ENCODE measurements at places on chromosomes 3 and 15.

GRCh38 chr3:72164635-72164978, 379.7 kb upstream of the PROK2 start:
- DNase-seq, result no peak

DNA sequence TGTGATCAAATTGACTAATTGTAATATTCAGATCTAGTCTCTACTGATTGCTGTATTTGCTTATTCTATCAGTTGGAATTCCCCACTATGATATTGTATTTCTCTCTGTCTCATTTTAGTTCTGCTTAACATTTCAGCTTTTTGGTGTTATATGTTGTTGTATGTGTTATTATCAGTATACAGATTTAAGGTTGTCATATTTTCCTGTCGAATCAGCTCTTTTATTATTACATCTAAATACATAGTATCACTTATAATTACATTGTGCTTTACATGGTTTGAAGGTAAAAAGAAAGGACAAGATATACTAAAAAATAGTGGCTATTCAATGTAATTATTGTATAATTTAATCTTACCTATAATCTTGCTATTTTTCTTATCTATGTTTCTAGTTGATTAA, 207.3 kb downstream of the LRTM1 start:
- no peak for DNase-seq

GRCh38 chr3:189232790-189233189, 61.0 kb downstream of the TPRG1 start:
- no peak for DNase-seq

DNA sequence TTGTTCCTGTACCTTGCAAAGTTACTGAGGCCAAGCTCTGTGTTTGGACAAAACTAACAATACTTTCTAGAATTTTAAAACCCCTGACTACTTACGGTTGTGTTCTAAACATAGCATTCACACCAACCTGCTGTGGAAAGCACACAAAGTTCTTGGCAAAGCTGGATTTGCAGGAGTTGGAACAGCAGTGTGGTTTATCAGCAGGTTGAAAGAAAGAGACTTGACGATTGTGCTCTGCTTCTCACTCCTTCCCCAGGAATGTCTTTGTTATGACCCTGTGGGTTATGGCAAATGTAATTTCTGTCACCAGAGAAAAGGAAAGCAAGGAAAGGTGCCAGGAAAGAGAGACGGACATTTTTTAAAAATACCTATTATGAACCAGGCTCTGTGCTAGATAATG, 165.5 kb upstream of the TGFBR2 start:
- no peak for DNase-seq

DNA sequence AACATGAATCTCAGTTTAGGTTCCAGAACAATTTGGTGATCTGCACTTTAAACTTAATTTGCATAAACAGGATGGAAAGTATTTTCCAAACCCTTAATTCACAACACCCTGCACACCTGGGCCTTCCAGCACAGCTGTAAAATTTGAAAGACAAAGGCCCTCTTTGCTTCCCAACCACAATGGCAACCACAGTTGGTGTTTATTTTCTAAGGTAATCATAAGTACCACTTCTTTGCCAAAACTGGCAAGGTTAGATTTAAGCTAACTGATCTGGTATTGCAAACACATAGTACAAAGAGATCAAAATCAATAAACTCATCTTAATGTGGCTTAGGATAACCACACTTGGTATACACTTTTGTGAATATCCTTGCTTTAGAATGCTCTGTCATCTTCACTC, 4.1 kb downstream of the LRIG1 start:
- DNase-seq, result no peak

- DNase-seq, result no peak
Measured at GRCh38 chr3:66673293-66673692, 172.5 kb upstream of the LRIG1 start.

GRCh38 chr3:12879191-12879815, 37.9 kb upstream of the RPL32 start:
- no peak for DNase-seq

- DNase-seq, result no peak
Measured at GRCh38 chr3:126025116-126025729, 56.2 kb downstream of the ROPN1B start.

- DNase-seq, result no peak
Measured at GRCh38 chr15:96767703-96768434, 437.4 kb downstream of the NR2F2 start.

- no peak for DNase-seq
Measured at GRCh38 chr3:3579658-3580057, 219.6 kb upstream of the LRRN1 start.

GRCh38 chr3:12894629-12895028, 53.3 kb upstream of the RPL32 start:
- no peak for DNase-seq

DNA sequence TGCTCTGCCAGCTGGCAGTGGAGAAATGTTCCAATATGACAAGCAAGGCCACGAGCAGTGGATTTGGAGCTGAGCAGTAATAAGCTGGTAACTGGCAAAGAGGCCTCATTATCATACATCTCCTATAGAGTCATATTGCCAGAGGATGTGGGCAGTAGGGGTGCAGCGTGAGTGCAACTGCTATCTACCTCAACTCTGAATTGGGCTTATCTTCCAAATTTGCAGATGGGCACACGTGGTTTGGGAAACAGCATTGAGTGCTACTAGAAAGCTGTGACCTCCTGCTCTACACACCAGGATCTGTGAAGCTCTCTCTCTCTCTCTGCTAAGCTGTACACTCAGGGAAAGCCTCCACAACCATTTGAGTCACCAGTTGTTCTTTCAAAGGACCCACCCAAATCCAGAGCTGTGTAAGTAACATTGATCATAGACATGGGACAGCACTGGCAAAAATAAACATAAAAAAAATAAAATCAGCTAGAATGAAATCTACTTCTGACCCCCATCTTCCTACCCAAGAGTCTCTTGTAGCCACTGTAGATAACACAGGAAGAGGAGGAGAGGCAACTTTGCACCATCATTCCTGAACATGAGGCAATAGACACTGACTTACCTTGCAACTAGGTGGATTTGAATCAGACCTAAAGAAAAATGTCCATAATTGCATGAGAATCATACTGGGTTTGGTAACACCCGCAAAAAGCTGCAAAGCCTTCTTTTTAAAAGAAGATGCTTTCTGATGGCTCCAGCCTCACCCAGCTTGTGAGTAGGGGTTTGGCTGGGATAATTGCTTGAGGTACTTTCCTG, 82.9 kb upstream of the THBS1 start:
- no peak for DNase-seq

GRCh38 chr3:22249658-22250057, 498.6 kb upstream of the ZNF385D start:
- DNase-seq, result no peak

- DNase-seq, result no peak
Measured at GRCh38 chr15:74754593-74755215, 6.1 kb downstream of the CYP1A2 start.

DNA sequence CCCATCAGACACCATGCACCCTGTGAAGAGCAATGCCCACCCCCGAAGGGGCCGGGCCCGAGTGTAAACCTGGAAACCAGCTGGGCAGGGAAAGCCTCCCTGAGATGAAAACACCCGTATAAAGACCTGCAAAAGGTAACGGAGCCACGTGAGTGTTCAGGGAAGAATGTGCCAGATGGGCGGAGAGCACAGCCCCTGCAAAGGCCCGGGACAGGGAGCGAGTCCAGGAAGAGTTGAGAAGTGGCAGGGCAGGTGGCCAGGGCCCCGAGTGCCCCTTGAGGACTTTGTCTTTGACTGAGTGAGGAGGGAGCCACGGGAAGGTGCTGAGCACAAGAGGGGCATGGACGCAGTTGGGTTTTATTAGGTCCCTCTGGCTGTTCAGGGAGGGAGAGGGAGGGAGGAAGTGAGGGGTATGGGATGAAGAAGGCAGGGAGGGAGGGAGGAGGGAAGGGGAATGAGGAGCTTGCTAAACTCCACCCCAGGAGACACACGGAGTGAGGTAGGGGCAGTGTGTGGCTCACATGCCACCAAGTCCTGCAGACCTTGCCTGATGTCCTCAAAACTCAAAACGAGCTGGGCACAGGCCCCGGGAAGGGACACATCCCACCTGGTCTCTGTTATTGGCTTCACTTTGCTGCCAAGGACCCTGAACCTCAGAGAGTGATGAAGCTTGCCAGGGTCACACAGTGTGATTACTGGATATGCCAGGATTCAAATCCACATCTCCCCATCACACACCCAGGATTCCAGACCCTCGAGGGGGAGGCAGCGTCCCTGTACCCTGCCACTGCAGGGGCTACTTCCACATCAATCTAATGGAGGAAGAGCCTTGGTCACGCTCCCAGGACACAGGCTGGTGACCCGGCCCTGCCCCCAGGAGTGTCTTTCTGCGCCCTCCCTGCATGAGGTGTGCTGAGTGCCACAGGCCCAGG, 49.1 kb upstream of the IQSEC1 start:
- DNase-seq, result no peak

GRCh38 chr3:187978433-187979011, 175.4 kb upstream of the LPP start:
- no peak for DNase-seq

DNA sequence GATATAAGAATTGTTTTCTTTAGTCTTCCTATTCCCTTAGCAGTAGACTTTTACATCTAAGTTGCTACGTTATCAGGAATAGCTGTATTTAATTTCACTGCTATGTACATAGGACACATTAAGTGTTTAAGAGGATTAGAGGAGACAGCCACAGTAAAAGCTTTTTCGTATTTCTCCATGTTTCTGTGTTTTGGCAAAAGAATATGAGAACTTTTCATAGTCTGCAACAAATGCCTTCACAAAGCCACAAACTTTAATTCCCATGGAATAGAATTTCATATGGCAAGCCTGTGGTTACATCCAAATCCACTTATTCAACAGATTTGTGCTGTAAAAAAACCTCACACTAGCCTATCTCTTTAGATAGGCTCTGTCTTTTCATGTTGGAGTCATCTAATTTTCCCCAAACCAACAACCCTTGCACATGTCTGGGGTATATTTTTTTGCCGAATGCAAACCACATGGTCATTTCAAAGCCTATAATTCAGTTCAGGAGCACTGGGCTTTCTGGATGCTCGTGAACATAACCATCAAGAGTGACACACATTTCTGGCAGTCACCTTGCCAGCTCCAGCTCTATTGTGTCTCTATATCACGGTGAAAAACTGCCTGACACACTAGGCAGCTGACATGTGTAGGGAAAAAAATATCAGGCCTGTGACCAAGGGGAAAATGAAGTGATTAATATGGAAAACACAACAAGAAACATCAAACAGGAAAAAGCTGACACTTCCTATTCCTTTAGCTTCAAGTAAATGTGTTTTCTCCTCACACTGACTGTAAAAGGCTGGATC, 19.2 kb downstream of the PLD1 start:
- no peak for DNase-seq

DNA sequence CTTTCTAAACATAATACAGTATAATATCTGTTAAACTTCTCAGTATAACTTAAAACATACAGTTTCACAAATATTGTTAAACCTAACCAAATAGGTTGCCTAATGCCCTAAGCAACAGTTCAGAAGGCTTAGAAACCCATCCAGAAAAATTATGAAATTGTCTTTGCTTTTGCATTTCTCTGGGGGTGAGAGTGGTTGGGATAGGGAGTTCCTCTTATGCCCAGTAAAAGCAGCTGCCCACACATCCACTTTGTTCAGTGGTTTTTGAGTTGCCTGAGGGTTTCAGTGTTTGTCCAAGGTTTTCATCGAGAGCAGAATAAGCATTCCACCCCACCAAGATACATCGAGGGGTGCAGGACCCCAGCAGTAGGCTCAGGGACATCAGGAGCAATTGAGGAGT, 179.4 kb downstream of the CDIN1 start:
- DNase-seq, result no peak

- DNase-seq, result peak; percentile 15
Measured at GRCh38 chr3:14358426-14359211, 43.8 kb upstream of the SLC6A6 start.
